NB4 (cell line): ENCODE measurements at places on chromosomes 5 and 9.

DNA sequence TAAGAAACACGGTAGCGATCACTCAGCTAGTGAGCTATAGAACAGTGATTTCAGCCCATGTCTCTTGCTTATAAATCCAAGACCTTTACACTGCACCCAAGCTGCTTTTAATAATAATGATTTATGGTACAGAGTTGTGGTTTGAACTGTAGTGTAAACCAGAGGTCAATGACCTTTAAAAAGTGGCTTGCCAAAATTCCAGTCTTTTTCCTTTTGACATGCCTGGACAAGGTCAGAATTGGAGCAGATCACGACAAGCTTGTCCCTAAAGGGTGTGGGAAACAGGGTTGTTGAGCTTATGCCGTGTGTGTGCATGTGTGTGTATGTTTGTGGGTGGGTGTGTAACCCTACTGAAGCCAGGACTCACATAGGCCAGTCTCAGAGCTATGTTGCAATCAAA is 225.3 kb upstream of the CLINT1 start:
- no peak for DNase-seq

- DNase-seq: peak; percentile 27
Measured at GRCh38 chr9:127634698-127635097, 22.6 kb downstream of the STXBP1 start.

- DNase-seq: no peak
Measured at GRCh38 chr5:142306077-142306502, 18.7 kb downstream of the SPRY4 start.

GRCh38 chr5:137621861-137622823 is 113.7 kb downstream of the KLHL3 start:
- DNase-seq: no peak

DNA sequence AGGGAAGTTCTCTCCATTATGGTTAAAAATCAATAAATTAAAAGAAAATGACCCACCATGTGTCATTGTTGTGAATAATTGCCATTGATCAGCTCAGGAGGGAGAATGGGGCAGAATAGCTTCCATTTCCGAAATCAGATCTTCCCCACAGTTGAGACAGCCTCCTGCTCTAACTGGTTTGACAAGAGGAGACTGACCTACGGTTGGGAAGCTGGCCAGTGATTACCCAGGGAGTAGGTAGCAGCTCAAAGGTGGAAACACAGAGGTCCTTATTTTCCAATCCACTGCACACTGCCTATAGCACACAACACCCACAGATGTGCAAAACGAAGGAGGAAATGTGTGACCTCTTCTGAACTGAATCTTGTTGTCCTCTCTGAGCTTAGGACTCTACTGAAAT is 69.0 kb upstream of the DAPK1 start:
- DNase-seq: no peak

DNA sequence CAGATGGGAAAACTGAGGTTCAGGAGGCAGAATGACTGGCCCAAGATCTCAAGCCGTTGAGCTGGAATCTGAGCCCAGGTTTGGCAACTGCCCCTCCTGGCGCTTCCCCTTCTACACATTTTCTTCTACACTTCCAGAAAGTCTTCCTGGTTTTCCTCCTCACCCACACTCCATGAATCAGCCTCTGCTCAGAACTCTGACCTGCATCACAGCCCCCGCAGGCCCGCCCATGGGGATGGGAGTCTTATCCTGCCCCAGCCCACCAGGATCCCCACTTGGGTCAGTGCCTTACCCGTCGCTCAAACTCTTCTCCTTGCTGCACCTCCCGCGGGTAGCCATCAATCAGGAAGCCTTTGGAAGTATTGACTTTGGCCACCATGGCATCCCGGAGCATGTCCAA is 5.9 kb downstream of the AK1 start:
- DNase-seq: no peak

DNA sequence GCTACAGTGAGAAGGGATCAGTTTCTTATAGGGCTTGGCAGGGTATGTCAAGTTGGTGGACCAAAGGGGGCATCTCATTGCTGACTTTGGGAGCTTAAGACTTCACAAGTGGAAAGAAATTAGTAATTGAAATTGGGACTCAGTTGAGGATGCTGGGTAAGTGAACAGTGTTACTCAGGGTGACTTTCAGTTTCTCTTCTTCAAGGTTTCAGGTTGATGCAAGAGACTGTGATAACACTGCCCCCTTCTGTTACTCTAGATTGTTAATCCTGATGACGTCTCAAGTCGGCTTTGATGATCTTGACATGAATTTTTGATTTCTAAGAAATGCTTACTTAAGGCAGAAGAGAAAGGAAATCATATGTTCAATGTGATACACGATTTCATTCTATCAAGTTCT is 21.3 kb downstream of the KCTD16 start:
- peak; percentile 81 for DNase-seq

- no peak for DNase-seq
Measured at GRCh38 chr5:106966686-106967315, 703.9 kb downstream of the EFNA5 start.

GRCh38 chr9:116099821-116100220 is 53.8 kb upstream of the PAPPA start:
- DNase-seq: no peak
